Stimulated activated CD8-positive, alpha-beta memory T cell treated with anti-CD3 and anti-CD28 coated beads, Interleukin-15, amount 100 ng/mL, for 1 hour (primary cell): ENCODE measurements at places on chromosomes 2 and 18.

- no peak for DNase-seq
These were observed 10.9 kb upstream of the HOXD1 start for GRCh38 chr2:176177580-176178037.

GRCh38 chr2:237185553-237185925 lies 99.8 kb downstream of the COPS8 start:
- no peak for DNase-seq

DNA sequence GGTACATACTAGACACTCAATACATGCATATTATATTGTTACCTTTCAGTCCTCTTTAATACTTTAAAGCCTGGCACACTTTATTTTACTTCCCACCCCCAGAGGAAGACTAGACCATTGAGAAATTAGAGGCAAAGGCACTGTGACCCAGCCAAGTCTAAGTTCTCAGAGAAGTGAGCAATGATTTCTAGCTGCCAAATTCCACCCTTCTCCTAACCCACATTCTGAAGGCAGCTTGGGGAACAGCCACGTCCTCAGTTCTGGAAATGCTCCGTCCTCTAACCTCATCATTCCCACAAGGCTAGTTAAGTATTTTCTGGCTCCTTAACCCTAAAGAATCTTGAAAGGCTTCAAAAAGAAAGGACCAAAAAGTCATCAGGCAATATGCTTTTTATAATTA lies 86.6 kb downstream of the COL5A2 start:
- DNase-seq = no peak

DNA sequence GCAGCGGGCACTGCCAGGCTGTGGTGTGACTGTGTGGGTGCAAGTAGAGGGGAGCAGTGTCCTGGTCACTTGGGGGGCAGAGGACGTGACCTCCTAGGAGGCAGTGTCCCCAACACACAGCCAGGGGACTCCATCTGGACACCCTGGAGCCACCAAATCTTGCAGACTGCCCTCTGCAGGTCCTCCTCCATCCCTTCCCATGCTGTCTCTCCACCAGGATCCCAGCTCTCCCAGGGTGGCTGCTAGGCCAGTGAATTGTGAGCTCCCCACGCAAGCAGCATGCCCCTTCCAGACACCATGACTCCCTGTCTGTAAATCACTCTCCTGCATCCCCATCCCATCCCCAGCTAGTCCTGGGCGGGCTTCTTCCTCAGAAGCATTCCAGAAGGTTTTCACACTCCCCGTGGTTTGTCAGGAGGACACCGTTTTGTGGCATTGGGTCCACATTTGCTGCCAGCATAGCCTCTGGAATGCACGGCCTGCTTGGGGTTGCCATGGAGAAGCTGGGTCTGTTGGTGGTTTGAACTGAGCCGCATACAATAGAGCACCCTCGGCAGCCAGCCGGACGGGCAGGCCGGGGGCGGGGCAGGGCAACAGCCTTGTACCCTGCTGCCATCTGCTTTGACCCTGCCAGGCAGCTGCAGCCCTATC lies 210.7 kb downstream of the KLHL29 start:
- DNase-seq = no peak

- no peak for DNase-seq
These were observed 42.4 kb downstream of the MBD2 start for GRCh38 chr18:54181856-54182602.
